ENCODE measurements at places on chromosomes 7 and 10. TPM values are rescaled to one million over a fixed set of nuclear protein-coding genes. Genes with fewer than 3 reads are reported as not detected.

- no peak for DNase-seq
Measured at GRCh38 chr7:43195256-43195655, 82.8 kb downstream of the HECW1 start.

Gene NAT16
- not detected for total RNA-seq

- no peak for DNase-seq
Measured at GRCh38 chr10:133489816-133490588, 36.3 kb downstream of the SCART1 start.

DNA sequence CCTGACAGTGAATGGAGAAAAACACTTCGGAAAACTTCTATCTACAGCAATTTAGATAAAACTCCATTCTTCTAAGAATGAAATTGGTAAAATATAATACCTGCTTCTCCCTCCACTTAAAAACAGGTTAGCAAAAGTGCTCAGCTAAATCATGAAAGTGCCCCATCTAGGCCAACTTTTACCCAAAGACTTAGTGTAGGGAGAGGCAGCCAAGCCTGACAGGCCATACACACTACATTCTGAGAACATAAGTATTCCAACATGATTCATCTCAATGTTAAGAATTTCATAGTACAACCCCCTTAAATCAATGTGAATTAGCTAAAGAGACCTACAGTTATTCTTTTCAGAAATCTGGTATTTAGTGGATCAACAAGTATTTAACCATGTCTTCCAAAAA is 7.2 kb downstream of the FAM3C start:
- DNase-seq: no peak

GRCh38 chr10:61051344-61051743 is 107.4 kb upstream of the RHOBTB1 start:
- DNase-seq: no peak

- no peak for DNase-seq
Measured at GRCh38 chr10:131848296-131848695, 52.5 kb upstream of the PPP2R2D start.

GRCh38 chr10:70223728-70224127 is 9.5 kb downstream of the PPA1 start:
- DNase-seq: no peak

DNA sequence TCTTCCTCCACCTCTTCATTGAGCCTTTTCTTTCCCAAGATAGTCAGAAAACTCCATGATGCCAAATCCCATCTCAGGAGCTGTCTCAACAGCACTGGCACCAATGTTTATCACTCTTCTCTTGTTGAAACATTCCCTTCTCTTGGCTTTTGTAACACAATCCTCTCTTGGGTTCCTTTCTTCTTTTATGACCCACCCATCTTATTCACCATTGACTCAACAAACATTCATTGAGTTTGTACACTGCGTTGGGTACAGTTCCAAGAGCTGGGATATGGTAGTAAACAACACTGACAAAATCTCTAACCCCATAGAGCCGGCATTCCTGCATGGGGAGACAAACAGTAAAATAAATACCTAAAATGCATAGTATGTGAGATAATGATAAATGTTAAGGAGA is 577.5 kb downstream of the INHBA start:
- DNase-seq: no peak

DNA sequence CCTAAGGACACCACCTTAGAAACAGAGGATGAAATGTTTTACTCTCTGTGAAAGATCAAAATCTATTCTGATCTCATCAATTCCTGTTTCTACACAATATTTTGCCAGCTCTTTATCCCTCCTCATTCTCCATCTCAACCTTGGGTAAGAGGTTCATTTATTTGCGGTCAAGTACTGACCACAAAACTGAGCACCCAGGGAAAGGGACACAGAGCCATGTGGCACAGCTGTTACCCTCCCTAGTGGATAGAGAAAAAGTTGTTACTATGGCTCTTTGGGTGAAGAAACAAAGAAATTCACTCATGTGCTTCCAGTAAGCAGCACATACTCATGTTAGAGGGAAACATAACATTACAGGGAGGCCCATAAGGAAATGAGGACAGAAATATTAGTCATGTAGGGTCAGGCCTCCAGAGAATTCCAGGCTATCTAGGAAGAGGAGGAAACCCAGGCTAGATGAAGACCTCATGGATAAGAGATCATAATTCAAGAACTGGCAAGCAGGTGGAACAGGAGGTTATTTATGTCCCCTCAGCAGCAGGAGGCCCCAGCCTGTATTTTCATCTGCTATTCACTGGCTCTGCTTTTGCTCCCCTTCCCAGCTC is 114.5 kb downstream of the ATE1 start:
- no peak for DNase-seq

DNA sequence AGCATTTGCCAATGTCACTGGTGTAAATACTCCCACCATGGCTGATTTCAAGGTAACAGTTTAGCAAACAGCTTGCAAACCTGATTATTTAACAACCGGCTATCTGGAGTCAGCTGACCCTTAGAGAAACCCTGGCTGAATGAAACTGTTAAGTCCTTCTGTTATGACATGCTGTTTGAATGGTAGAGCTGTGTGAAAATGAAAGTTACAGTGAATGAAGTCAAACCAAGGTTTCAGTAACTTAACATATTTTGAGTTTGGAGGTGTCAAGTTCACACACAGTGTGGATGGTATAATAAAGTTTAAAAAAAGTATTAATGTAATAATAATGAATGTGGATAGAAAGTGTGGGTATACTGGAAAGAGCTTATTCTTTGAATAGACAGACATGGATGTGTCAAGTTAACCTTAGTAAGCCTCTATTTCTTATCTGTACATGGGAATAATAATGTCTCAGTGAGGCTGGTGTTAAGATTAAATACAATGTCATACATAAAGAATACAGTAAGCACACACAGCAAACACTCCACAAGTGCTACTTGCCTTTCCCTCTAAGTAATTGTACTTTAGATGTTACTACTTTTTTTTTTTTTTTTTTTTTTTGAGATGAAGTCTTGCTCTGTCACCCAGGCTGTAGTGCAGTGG is 150.4 kb downstream of the TAX1BP1 start:
- DNase-seq: no peak

Data from kidney epithelial cell (primary cell).